Stimulated activated CD8-positive, alpha-beta memory T cell treated with anti-CD3 and anti-CD28 coated beads, Interleukin-7, amount 100 ng/mL, for 48 hours (primary cell): ENCODE measurements at places on chromosomes 1 and 21.

- DNase-seq, result no peak
Observed at GRCh38 chr1:71240656-71241055, 159.8 kb upstream of the ZRANB2 start.

GRCh38 chr1:234958066-234958705 lies 170.5 kb downstream of the TOMM20 start:
- DNase-seq, result no peak

DNA sequence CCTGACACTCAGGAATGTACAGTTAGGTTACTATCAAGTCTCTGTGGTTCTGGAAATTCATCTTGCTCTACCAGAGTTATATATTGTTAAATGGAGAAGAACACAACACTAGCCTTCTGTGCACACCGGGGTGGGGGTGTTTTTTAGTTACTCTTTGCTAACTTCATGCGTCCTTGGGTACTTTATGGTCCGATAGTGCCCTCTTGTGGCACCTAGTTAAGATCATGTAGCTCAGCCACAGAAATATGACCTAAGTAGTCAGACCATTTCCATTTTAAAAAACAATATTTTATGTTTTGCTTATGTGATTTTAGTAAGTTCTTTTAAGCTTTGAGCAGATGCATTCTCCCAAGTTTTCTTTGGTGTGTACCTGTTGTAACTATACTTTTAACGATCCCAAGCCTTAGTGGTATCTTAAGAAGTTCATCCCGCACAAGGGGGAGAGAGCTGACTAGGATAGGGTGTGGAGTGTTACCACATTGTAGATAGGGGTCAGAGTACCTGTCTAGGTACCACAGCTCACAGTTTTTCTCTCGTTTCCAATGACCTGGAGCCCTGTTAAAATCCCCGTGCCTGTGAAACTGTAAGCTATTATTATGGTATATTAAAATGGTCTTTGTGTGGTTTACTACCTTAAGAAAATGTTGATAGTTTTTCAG lies 20.6 kb upstream of the SH3D21 start:
- no peak for DNase-seq

- no peak for DNase-seq
Observed at GRCh38 chr1:27507960-27508665, 18.1 kb upstream of the WASF2 start.

DNA sequence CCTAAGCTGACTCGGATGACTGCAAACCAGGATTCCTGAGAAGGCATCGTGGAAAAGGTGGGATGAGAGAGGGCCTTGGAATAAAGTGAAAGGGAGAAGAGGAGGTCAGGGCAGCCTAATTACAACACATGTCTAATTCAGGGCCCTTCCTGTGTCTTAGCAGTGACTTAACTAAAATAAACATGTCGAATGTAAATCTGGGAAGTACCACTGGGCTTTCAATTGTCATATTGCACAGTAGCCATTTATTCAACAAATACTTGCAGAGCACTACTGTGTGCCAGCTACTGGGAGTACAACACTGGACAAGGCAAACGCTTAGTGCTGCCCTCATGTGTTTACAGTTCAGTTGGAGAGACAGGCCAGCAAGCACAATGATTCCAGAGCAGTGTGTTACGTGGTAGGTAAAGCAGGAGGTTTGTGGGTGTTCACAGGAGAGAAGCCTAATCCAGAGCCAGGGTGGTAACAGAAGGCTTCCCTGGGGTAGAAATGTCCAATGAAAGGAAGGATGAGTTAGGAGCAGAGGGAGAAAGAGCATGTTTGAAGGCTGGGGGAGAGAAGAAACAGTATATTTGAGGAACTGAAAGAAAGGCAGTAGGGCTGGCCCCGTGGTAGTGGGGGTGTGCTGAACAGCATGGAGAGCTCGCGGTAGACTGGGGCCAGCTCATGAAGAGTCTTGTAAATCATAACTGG lies 38.0 kb upstream of the RASAL2 start:
- no peak for DNase-seq

- DNase-seq, result no peak
Observed at GRCh38 chr1:88980870-88981269, 11.6 kb downstream of the KYAT3 start.

DNA sequence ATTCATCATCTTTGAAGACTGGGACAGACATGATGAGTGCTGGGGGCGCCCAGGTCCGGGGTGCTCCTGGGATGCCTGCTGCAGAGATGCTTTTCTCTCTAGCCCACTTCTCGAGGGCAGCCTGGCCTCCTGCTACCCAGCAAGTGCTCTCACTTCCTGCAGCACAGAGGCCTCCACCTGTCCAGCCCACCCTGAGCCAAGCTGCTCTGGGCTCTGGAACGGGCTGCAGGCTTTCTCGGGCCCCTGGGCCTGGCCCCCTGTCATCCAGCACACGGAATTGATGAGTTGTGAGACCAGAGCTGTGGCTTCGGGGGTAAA lies 469.5 kb upstream of the VAMP3 start:
- no peak for DNase-seq

DNA sequence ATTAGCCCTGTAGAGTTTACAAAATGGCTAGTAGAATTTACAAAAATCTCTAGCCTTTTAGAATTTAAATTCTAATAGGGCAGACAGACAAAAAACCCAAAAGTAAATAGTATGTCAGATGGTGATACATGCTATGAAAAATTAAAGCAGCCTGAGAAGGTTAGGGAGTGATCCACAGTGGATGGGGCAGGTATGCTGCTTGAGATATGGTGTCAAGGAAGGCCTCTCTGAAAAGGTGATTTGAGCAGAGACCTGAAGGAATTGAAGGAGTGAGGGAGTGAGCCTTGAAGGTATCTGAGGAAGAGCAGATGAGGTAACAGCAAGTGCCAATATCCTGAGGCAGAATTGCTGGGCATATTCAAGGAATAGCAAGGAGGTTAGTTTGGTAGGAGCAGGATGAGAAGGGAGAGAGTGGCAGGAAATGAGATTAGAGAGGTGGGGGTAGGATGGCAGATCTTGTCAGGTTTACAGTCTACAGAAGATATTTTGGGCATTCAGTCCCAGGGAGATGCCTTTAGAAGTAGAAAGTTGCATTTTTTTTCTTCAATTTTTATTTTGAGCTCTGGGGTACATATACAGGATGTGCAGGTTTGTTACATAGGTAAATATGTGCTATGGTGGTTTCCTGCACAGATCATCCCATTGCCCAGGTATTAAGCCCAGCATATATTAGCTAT lies 40.8 kb upstream of the DPH5 start:
- DNase-seq, result no peak

DNA sequence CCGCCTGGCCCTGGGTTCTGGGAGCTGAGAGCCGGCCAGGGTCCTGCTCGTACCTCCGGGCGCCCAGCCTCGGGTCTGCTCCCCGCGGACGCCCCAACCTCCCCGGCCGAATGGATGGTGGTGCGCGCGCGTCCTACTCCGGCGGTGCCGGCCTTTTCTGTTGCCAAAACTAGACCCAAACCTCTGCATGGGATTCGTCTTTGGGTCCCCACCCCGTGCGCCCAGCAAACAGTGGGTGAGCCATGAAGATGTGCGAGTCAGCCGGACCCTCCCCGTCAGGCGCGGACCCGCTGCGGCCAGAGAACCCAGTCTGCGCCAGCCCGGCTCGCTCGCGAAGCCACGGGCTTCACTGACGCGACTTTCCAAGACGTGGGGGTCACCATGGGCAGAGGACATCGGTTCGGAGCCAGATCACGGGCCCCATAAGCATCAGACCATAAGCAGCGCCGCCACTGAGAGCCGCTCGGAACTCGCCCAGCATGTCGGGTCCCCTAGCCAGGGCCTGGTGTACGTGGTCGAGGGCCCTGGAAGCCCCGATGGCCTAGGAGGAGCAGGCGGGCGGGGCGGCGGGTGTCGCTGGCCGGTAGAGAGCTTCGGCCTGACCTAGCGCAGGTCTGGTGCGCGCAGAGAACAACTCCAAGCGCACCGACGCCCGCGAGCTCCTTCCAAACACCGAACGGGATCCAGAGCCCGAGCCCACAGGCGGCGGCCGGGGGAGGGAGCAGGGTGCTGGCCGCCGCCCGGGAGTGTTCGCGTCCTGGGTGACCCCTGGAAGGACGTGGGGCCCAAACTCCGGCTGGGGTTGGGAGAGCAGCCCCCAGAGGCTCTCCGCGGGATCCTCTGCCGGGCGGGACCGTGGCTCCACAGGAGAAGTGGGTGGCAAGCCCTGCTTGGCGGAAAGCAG lies 1.0 kb upstream of the TP73 start:
- DNase-seq, result no peak

DNA sequence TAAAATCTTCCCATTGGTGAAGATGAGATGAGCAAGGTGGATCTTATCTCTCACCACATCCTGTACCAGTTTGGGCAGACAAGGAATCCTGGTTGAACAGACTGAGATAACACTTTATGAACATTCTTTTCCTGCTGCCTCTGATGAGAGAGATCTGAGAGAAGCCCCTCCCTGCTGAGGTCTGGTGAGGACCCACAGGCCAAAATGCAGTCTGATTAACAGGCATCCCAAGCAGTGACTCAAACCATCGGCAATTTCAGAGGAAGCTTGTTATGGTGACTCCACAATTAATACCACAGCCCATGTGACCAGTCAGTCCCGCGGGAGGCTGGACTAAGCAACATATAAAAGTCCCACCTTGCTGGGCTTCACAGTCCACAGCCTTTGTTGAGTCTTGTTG lies at the start of gene PRR9:
PRR9 (plus strand) TSS at position 373 of the 400 bp plus-strand sequence. CDS start 561 bp downstream, outside the sequence.
- no peak for DNase-seq

- no peak for DNase-seq
Observed at GRCh38 chr1:61215676-61216289, 133.4 kb downstream of the NFIA start.

DNA sequence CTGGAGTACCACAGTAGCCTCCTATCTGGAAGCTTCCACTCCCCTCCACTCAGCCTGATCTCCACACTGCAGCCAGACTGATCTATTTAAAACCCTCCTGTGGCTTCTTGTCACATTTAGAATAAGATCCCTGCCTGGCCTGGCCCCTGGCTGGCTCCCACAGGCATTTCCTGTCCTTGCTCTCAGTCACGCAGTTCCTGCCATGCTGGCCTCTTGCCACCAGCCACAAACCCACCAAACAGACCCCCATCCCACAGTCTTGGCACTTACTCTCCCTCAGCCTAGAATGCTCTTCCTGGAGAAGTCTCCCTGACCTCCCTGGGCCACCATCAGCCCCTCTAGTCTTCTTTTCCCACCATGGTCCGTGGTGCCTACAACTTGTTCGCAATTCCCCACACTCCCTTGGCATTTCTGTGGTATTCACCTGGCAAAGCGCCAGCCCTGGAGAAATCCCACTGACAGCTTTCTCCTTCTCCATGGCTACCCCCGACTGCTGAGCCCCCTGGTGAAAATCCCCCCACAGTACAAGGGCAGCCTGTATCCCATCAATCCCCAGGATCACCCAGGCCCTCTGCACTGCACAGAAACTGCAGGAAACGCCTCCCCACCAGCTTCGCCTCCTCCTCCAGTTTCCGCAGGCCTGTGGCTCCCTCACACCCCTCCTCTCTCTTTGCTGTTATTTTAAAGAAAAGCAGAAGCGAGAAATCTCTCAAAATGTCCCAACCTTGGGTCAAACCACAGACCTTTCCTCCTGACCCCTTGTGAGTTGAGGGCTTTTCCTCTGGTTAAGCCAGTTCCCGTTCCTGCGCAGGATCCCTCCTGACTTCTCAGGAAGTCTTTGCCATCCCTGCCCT lies 94.5 kb downstream of the SYT2 start:
- DNase-seq, result no peak

DNA sequence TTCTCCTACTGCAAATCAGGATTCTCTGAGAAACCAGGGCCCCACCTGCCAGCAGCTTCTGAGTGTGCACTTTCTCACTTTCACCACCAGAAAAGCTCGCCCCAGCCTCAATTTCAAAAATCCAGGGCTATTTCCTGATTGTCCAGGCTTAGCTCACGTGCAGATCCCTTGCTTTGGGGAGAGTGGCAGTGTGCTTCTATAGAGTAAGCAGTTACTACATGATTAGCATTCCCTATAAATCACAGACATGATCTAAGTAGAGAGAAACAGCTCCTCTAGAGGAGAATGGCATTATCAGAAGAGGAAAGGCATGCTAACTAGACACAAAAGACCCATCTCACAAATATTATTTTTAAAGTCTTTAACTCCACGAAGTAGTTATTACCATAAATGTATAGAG lies 456.0 kb upstream of the PKN2 start:
- no peak for DNase-seq

DNA sequence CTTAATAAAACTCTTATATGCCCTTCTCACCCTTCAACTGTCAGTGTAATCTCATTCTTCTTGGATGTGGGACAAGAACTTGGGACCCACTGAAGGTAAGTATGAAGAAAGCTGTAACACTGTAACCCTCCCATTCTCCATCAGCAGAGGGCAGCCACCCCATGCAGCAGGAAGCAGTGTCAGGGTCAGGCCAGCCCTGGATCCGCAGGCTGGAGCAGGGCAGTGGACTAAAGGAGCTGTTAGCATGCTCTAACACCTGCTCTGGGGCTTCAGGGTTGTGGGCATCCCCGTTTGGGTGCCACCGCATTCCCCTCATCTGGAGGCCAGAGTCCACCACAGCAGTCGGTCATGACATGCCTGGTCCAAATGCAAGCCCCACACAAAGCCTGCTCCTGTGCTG lies 156.5 kb downstream of the HIVEP3 start:
- DNase-seq, result no peak

DNA sequence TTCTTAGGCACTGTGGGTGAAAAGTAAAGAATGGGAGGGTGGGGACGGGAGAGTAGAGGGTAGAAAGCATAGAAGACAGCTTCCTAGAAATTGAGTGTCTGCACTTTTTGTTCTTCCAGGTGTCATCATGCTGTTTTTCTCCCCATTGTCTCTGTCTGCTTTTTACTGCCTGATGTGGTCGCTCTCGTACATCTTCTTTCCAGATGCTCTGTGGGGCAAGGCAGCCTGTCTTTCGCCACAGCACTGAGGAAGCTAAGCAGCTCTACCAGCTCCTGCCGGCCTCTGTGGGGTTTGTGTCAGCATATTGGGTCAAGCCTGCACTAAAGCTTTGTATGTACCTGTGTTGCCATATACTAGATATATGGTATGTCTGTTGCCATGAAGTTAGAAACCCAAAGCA lies 13.2 kb downstream of the TMEM269 start:
- no peak for DNase-seq

DNA sequence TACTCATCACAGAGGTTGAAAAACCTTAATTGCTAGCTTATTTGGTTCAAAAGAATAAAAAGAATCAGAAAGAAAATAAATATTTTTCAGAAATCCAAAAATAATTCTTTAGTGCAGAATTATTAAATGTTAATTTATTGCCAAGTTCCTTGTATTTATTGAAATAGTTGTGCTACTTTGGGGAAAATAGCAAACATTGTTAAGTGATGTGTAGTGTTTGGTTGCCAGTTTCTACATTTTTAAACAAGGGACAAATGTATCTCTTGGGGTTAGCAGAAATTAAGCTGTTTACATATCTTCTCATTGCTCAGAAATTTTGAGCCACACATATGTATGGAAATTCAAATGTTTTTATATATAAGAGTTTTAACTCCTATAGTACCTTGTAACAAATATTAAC lies 775.0 kb downstream of the USP25 start:
- DNase-seq, result no peak

DNA sequence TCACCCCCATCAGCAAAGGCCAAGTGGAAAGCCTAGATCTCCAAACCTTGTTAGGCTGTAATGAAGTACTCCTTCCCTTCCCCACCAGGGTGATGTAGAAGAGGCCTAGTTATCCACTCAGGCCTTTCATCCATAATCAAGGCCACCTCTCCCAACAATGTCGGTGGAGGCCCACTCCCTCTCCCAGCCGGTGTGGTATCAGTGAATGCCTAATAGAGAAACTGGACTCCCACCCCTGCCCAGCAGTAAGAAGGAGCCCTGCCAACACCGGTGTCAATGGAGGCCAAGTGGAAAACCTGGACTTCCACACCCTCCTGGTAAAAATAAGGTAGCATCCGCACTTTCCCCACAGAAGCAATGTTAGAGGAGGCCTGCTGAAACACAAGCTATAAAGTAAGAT lies 23.9 kb downstream of the NDUFS5 start:
- no peak for DNase-seq

GRCh38 chr1:28564310-28564709 lies 11.4 kb downstream of the TRNAU1AP start:
- no peak for DNase-seq
